ENCODE measurements at places on chromosomes 6 and 20.

GRCh38 chr6:4059115-4059777, 19.7 kb downstream of the FAM217A start:
- DNase-seq = peak; percentile 83

DNA sequence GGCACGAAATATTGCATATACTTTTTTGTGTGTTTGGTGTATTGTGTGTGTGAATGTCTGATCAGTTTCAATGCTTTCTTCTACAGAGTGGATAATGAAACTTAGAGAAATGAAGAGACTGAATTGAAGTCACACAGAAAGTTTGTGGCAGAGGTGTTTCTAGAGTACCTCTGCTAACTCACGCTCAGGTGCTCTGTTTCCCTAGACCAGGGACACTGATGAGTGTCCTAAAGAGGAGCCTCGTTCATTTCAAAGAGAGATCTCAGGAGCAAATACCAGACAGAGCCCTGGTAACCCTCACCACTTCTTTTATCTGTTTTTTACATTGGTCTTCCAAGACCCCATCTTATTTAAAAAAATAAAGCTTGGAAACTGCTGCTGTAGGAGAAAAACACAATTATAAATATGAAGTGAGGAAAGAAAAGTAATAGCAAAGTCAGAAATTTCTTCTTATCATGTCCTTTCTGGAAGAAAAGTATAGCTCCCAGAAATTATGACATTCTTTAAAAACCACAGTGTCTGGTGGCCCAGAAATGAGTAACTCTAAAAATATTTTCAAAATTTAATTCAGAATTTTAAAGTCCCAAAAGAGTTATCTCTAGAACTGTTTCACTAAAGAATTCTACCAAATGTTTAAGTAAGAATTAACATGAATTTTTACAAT, 720.6 kb downstream of the RFPL4B start:
- no peak for DNase-seq

DNA sequence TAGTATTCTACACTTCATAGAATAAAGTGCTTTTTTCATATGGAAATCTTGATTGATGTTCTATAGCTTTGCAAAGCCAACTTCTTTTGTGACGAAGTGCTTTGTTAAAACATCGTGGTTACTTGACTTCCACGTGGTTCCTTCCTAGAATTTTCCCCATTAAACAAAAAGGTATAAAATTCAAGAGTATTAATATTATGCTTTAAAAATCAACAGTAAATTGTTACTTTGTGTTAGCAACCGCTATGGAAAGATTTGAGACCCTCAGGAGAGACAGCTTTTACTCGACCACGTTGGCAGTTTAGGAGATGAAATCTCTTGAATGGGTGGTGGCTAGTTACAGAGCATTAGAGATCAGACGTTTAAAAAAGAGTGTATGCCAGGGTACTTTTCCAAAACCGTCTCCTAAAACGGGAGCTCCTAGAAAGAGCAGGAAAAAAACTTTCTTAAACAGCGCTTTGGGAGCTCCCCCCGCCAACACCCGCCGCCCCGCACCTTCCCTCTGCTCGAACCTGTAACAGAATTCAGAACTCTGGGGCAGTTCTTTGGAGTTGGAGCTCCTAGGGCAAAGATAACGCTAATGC, 920 bp downstream of the GJA1 start:
- no peak for DNase-seq

DNA sequence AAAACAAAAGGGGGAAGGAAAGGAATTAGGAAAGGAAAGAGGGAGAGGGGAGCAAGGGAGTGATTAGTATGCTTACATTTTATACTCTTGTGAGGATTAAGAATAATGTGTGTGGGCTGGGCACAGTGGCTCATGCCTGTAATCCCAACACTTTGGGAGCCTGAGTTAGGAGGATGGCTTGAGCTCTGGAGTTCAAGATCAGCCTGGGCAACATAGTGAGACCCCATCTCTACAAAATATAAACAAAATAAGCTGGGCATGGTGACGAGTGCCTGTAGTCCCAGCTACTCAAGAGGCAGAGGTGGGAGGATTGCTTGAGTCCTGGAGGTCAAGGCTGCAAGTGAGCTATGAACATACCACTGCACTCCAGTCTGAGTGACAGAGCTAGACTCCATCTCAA, 47.0 kb downstream of the SHLD1 start:
- no peak for DNase-seq

GRCh38 chr6:4139272-4139671, 3.9 kb upstream of the ECI2 start:
- no peak for DNase-seq

GRCh38 chr6:90621581-90621980, 34.7 kb upstream of the MAP3K7 start:
- DNase-seq = no peak

DNA sequence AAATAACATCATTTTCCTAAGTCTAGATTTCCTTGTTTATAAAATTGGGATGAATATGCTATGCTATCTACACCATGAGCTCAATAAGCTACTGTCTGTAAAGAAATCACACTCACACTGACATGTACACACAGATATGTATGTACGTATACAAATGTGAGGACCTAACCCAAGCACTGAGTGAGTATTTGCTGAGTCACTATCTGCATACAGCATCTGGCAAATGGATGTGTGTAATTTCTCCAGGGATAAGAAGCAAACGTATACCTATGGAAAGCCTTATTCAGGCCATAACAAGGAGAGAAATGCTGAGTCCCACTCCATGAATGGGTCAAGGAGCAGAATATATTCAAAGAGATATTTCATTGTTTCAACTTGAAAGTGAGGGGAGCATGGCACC, 153.9 kb downstream of the LPA start:
- DNase-seq = no peak

DNA sequence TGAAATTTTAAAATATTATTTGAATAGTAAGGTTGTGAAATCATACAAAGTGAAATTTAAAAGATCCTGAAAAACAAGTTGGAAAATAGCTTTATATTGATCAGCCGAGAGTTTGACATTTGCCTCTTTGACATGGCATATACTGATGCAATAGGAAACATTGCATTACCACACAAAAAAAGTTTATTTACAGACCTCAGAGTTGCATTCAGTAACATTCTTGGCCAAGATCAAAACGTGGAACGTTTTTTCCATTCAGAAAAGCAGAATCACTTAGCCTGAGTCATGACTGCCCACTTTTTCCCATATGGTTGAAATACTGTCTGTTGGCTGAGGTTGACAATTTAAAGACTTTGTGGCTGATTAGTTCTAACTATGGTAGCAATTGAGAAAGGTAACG, 55.1 kb upstream of the BACH2 start:
- peak; percentile 1 for DNase-seq

- no peak for DNase-seq
Measured at GRCh38 chr6:2086326-2086965, 159.0 kb downstream of the GMDS start.

DNA sequence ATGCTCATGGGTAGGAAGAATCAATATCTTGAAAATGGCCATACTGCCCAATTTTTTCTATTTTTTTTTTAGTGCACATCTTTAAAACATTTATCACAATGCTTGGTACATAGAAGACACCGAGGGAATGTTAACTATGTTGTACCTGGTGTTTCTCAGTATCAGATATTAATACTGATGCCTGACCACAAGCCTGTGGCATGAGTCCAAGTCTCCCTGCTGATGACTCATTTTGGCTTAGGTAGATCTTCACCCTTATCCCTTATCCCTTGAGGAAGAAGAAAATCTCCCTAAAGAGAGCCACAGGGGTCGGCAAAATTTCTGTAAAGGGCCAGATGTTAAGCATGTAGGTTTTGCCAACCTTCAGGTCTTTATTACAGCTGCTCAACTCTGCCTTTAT, 14.5 kb downstream of the CD109 start:
- DNase-seq = no peak

DNA sequence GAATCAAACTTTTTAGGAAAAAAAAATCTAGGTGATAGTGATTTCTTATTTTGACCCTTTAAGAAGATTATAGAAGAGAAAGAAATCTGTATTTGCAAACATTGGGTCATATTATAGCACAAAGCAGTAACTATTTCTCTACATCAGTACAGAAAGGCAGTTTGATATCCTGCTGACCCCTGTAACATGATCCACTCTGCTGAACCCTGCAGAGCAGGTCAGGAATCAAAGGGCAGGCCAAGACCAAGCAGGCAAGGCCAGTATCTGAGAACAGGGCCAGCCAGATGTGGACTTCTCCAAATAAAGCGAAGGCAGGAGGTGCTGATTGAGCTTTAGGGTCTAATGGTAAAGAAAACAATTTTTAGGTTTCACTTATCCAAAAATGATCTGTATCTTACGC, 239.4 kb downstream of the PTPRK start:
- no peak for DNase-seq

- no peak for DNase-seq
Measured at GRCh38 chr6:45514454-45515230, 136.9 kb upstream of the SUPT3H start.

GRCh38 chr6:116969211-116969863, 92.3 kb downstream of the RFX6 start:
- peak; percentile 33 for DNase-seq

DNA sequence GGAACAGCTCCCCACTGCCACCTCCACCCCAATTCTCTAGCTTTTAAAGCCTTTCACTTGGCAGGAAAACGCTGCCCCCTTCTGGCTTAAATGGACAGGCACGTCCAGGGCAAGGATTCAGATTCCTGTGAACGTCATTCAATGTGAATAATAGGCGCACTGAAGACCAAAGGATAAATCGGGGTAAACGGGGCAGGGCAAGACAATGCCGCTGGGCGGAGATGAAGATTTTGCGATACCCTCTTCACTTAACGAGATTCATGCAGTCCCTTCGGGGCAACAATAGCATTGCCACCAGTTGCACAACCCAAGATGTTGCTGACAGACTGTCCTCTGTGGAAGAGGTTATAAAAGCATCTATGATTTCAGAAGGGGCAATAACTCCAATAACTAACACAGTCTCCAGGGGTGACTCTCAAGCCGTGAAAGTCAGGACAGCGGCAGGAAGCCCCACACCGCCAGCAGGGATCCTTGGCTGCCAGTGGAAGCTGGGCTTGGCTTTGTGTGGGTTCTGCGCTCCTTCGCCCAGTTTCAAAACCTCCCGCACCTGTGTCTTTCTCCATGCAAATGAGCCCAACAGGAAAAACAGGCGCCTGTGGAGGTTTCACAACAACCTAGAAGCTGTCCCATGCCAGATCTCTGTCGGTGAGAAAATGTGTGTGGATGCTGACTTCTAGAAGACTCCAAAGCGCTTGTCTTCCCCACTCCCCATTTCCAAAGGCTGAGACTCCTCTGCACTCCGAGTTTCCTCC, 291.8 kb downstream of the BMP7 start:
- DNase-seq = peak; percentile 45

- no peak for DNase-seq
Measured at GRCh38 chr6:80142586-80142985, 36.1 kb downstream of the BCKDHB start.

DNA sequence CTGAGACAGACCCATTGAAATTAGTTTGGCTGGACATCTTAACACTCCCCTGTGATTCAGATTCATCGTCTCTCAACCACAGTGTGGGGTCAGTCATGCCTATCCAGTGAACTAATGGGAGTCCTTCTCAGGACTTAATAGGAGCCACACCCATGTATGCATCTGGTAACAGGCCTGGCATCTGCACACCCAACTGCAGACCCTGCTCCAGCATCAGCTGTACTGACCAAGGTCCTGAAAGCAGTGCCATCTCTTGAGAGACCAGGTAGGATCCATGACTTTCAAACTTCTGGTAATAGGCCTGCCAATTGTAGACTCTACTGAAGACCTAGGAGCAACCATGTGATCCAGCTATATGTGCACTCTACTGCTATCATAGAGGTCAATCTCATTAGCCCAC, 363.6 kb upstream of the POU3F2 start:
- DNase-seq = no peak

DNA sequence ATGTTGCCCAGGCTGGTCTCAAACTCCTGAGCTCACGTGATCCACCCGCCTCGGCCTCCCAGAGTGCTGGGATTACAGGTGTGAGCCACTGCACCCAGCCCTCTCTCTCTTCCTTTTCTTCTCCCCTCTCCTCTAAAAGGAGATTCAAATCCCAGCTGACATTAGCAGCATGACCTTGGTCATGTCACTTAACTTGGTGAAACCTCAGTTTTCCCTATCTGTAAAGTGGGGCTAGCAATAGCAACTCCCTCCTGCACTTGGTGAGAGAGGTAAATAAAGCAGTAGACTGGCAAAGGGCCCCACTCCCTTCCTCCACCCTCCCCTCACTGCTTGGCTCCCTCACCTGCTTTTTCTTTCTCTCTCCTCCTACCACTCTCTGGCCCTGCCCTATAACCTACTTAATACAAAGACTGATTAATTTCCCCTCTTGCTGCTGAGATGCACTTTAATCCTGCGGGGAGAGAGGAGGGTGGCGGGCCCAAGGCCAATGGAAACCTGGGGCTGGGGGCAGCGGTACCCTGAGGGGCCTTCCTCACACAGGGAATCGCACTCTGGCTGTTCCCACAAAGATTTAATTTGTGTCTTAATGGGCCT, 54.2 kb upstream of the ZFAND3 start:
- DNase-seq = no peak

DNA sequence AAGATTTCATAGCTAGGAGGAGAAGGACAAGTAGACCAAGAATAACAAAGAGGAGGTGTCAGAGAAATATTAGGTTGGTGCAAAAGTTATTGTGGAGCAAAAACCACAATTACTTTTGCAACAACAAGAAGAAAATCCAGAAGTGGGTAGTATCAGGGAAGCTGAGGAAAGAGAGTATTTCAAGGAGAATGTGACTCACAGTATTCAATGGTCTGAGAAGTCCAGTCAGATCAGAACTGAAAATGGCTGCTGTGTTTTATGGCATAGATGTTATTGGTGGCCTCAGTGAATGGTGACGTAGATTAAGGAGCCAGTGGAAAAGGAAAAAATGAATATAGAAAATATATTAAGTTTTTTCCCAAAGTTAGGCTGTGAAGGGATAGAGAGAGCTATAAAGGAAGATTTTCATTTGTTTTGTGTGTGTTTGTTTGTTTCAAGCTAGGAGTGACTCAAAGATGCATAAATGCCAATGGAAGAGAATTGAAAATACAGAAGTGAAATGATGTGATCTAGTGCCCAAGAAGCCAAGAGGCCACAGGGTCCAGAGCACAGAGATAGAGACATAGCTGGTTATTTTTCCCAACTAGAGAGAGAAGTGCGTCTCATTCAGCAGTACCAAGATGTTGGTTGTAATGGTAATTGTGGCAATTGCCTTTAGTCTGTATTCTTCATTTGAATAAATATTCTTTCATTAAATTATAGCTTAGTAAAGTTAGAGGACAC, 112.8 kb downstream of the ADTRP start:
- DNase-seq = no peak

- no peak for DNase-seq
Measured at GRCh38 chr20:46004889-46005473, 3.7 kb upstream of the MMP9 start.

DNA sequence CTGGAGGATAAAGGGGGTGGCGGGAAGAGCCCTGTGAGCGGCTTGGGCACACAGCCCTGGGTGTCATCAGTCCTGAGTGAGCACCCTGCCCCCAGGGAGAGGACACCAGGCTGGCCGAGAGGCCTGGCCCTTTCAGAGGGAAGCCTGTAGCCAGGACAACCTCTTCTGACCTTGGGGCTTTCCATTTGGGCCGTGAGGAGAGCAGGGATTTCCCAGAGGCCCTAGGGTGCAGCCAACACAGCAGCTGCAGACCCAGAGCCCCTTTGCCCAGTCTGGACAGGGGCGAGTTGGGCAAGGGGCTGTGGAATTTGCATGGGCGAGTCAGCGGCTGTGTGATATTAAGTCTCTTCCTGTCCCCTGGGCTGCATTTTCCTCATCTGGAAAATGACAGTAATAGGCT, 6.3 kb downstream of the MAP1LC3A start:
- DNase-seq = no peak

All from amniotic stem cell (primary cell).